Fibroblast of the aortic adventitia (primary cell): ENCODE measurements at places on chromosomes 1 and 21. TPM values are rescaled to one million over a fixed set of nuclear protein-coding genes. Genes with fewer than 3 reads are reported as not detected.

The RGSL1 gene
- total RNA-seq, result not detected in 2 replicates

DNA sequence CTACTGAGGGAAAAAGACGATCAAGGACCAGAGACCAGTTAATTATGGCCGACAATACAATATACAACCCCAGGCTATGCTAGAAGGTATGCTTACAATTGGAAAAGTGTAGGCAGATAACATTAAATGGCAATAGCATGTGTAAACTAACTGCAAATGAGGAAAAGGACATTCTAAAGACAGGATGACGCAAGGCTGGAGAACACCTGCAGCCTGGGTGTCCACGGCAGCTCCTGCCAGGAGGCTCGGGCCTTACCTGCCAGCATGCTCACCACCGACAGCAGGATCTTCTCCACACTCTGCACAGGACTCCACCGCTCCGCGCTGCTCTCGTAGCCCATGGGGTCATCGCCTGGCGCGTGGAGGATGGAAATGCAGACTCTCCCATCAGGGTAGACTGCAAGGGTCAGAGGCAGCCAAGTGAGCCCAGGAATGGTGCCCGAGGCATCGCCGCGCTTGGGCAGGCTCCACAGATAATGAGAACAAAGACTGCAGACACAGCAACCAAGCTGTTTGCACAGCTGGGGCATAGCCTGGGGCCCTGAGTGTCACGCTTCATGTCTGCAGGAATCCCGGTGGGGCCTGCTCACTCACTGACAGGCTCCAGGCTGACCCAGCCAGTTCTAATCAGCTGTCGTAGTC is 28.2 kb downstream of the UBE2G2 start:
- no peak for DNase-seq

GRCh38 chr1:104264521-104264920 is 514.8 kb downstream of the AMY1C start:
- no peak for DNase-seq

GRCh38 chr21:37350472-37350871 is 16.1 kb upstream of the DYRK1A start:
- DNase-seq, result no peak

GRCh38 chr21:24955275-24955961 is 651.9 kb downstream of the MRPL39 start:
- no peak for DNase-seq

The SRGAP2B gene
- total RNA-seq, result 32.3 and 99.2 TPM in 2 replicates

DNA sequence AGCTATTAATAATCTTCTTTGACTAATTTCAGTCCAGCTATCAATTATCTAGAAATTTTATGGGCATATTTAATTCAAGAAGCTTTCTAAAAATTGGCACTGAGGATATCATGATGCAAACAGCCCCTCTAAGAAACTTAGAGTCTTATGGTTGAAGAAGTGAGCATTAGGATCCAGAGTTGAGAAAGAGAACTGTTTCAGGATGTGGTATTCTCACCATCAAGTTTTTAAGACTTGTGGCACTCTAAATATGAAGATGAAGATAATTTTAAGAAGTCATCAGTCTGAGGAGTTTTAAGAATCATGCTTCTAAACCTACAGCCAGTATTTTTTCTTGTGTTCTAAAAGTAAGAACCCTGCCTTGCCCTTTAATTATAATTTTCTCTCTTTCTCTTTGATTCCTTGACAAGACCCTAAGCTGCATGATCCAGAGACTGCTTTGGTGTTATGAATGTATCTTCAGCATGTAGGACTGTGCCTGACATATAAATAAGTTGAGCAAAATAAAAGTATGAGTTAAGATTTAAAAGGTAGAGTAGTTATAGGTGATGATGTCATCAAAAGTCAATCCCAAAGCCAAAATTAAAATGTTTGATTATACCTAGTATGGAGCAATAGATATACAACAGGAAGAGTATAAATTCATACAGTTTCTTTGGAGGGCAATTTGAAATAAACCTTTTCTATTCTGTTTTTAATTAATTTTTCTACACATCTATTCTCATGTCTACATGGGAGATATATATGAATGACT is 39.1 kb downstream of the RPS6KC1 start:
- no peak for DNase-seq

- no peak for DNase-seq
Observed at GRCh38 chr1:197343663-197344273, 75.7 kb downstream of the CRB1 start.

GRCh38 chr1:182877842-182878241 is 38.7 kb downstream of the DHX9 start:
- no peak for DNase-seq

The TNNT2 gene
- 0.09 TPM in 1 of 2 replicates, not detected in the other for total RNA-seq

The RGS16 gene
- total RNA-seq, result 2.3 and 2.5 TPM in 2 replicates

- no peak for DNase-seq
Observed at GRCh38 chr1:5490635-5491034, 501.6 kb downstream of the NPHP4 start.

DNA sequence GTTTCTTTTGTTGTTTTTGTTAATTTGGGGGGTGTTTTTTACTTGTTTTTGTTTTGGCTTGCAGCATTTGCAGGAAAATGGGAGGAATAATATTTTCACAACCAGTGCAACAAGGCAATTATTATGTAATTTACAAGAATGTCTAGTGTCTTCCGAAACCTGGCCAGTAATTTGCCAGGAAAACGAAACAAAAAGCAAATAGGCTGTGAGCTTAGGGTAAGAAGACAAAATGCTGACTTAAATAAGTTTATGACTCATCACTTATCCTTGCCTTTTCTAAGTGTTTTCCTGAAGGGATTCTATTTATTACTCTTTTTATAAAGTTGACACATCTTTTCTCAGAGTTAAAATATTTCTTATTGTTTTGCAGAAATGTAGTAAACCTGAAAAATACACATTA is 49.8 kb downstream of the KCNT2 start:
- DNase-seq, result peak; percentile 87

GRCh38 chr1:11957398-11957797 is 22.8 kb upstream of the MFN2 start:
- DNase-seq, result no peak

DNA sequence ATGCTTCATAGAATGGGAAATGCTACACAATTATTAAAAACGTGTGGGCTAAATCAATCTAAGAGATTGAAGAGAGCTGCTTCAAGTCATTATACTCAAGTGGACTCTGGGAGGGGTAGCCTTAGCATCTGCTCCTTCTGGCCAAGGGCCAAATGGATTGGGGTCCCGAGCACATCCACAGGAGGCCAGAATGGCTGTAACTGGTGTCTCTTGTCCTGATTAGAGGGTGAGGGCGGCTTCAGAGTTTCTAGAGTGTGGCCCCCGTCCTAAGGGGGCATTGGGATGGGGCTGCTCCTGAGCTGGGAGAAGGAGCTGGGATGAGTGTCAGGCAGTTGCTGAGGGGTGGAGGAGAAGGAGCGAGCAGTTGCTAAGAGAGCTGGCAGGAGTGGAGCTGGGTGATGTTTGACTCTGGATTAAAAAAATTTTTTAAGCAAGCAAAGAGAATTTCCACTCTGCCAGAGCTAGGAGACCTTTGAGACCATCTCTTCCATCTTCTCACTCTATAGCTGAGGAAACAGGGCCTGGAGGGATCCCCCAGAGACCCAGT is 71.3 kb upstream of the TLR5 start:
- DNase-seq, result no peak

DNA sequence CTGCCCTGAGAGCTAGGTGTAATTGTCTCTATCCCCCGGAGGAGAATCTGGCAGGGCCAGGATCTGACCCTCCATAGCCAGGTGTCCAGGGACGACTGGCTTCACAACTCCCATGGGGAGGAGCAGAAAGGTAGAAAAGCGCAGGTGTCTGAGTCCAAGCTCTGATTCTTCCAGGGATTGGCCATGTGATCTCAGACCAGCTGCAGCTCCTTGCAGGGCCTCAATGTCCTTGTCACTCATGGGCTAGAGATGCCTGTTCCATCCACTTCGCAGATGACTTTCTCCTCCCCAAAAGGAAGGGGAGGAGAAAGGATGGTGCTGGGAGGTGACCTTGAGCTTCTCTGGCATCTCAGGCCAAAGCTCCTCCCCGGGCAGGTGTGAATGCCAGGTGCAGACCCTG is 22.7 kb downstream of the HSPG2 start:
- DNase-seq, result no peak

The CELA2A gene
- not detected in 2 replicates for total RNA-seq

GRCh38 chr1:154999571-155000410 is 2.8 kb upstream of the ZBTB7B start:
- no peak for DNase-seq

DNA sequence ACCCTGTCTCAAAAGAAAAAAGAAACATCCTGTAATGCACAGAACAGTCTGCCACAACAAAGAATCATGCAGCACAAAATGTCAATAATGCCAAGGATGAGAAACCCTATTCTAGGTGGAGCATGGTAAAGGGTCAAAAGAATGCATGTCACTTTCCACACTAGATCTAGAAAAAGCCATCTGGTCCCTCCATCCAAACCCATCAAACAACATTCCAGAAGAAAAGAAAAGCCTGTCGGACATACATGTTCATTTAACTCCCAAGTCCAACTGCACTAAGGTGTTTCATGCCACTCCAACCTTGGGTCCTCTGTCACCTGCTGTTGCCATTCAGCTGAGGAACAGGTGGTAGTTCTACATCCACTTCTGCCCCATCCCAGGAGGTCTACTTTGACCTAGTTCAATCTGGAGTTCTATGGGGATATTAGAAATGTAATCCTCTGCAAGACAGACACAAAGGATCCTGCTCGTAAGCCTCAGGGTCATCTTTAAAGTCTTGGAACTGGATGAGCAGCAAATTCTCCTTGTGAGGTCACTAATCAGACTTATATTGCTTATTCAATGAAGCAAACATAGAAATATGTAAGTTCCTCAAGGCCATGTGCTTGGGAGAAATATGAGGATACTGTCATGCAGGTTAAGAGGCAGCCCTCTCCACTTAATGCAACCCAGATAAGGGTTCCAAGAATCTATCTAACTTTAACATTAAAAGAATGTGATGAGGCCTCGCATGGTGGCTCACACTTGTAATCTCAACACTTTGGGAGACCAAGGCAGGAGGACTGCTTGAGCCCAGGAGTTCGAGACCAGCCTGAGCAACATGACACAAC is 3.7 kb downstream of the DEDD start:
- no peak for DNase-seq

GRCh38 chr21:29145852-29146453 is 15.5 kb downstream of the MAP3K7CL start:
- DNase-seq, result no peak

The KCND3 gene
- total RNA-seq, result 0.09 and 5.2 TPM in 2 replicates

The SPATA6 gene
- 8.7 and 10.5 TPM in 2 replicates for total RNA-seq

The SV2A gene
- 17.4 and 25.0 TPM in 2 replicates for total RNA-seq

The OR2M7 gene
- not detected in 2 replicates for total RNA-seq

DNA sequence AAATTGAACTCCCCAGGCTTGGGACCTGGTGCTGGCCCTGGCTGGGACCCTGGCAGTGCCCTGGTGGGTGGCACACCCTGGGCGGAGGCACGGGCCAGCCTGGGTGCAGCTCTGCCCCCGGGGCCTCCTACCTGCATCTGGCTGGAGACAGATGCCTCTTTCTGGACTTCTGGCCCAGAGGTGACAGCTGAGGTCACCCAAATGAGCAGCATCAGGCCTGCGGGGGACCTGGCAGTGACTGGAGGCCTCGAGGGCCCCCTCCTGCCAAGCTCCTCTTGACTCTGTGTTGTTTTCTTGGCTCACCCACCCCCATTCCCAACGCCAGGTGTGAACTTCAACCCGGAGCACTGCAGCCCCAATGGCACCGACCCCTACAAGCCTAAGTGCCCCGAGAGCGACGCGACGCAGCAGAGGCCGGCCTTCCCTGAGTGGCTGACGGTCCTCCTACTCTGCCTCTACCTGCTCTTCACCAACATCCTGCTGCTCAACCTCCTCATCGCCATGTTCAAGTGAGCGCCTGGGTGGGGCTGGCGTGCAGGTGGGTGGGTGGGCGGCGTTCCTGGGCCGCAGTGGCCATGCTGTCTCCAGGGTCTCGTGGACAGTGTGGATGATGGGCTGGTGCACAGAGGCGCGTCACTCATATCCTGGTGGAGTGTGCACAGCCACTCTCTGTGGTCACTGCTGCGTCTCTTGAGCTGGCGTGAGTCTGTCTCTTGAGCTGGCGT is 41.6 kb upstream of the LRRC3 start:
- no peak for DNase-seq

- DNase-seq, result peak; percentile 11
Observed at GRCh38 chr1:170669586-170670530, 5.9 kb downstream of the PRRX1 start.

The TGFBR3 gene
- 37.2 and 118 TPM in 2 replicates for total RNA-seq

DNA sequence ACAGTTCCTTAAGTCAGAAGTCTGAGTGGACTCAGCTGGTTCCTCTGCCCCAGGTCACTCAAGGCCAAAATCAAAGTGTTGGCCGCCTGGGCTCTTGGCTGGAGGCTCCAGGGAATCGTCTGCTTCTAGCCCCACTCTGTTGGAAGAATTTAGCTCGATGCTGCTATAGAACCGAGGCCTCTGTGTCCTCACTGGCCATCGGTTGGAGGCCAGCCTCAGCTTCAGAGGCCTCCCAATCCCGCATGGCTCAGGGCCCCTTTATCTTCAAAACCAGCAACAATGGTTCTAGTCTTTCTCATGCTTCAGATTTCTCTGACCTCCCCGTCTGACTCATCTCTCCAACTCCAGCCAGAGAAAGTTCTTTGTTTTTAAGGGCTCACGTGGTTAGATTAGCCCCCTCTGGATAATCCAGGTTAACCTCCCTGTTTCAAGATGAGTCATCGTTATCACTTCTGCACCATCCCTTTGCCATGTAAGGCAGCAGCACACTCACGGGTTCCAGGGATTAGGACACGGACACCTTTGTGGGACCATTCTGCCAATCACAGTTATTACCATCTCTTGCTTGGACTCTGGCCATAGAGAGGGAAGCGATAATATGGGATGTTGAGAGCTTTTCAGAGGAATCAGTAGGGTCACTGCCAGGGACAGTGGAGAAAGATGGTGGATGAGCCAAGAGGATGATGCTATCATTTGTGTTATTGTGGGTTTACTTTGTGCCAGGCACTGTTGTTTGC is 13.6 kb downstream of the FHAD1 start:
- peak; percentile 63 for DNase-seq

GRCh38 chr1:158366783-158367182 is 13.1 kb downstream of the CD1E start:
- DNase-seq, result no peak

The TCHH gene
- total RNA-seq, result 0.09 TPM in 1 of 2 replicates, not detected in the other

The EFNA3 gene
- 0.90 TPM in 1 of 2 replicates, not detected in the other for total RNA-seq

The CHI3L2 gene
- total RNA-seq, result 6.2 and 10.5 TPM in 2 replicates

- no peak for DNase-seq
Observed at GRCh38 chr1:8955406-8955805, 9.7 kb downstream of the CA6 start.

The WNT9A gene
- 0.41 and 0.99 TPM in 2 replicates for total RNA-seq

The GJA9 gene
- 0.09 TPM in 1 of 2 replicates, not detected in the other for total RNA-seq

DNA sequence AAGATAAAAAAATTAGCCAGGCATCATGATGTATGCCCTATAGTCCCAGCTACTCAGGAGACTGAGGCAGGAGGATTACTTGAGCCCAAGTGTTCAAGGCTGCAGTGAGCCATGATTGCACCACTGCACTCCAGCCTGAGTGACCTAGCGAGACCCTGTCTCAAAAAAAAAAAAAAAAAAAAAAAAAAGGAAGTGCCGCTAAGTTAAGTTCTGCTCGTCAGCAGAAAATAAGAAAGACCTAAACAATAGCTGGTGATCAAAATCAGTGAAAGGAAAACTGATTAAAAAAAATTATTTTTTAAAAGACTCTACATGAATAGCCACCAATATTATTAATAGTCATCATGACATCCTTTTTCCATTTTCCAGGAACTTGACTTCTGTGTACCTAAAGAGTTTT is 44.2 kb upstream of the MTR start:
- no peak for DNase-seq

The LRRC39 gene
- 0.36 and 3.7 TPM in 2 replicates for total RNA-seq
